ENCODE measurements at places on chromosomes 2 and 18.

- no peak for DNase-seq
These were observed 147.4 kb downstream of the SOX11 start for GRCh38 chr2:5839550-5839949.

DNA sequence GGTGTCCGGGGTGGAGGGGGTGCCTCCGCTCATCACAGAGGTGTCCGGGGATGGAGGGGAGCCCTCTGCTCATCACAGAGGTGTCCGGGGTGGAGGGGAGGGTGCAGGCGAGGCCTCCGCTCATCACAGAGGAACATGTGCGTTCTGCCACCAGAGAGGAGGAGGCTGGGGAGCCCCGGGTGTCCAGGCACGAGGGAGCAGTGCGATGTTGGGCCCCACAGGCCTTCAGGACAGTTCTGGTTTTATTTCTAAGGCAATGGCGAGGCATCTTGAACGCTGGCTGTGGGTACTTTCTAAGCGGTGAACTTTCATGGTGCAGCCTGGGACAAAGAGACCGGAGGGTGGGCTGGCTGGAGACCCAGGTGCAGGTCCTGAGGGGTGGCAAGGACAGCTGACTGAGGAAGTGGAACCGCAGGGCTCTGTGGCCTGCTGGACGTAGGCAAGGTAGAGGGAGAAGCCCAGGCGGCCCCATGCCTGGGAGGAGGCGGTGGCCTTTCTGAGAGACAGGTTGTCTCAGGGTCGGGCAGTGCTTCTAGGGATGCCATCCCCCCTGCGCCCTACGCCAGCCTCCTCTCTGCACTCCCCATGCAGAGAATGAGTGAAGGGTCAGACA lies 196.6 kb upstream of the SALL3 start:
- no peak for DNase-seq

- no peak for DNase-seq
These were observed 19.6 kb upstream of the IL1A start for GRCh38 chr2:112803691-112804521.

GRCh38 chr2:221293949-221294742 lies 278.0 kb downstream of the EPHA4 start:
- no peak for DNase-seq
